Activated T-helper 1 cell treated with Interleukin-2 at 50 U/mL for 16 hours (primary cell): ENCODE measurements at places on chromosomes 5 and 9.

- DNase-seq, result no peak
Observed at GRCh38 chr9:109477258-109478050, 20.7 kb downstream of the PTPN3 start.

GRCh38 chr5:58998544-58998943, 415.7 kb downstream of the RAB3C start:
- no peak for DNase-seq

DNA sequence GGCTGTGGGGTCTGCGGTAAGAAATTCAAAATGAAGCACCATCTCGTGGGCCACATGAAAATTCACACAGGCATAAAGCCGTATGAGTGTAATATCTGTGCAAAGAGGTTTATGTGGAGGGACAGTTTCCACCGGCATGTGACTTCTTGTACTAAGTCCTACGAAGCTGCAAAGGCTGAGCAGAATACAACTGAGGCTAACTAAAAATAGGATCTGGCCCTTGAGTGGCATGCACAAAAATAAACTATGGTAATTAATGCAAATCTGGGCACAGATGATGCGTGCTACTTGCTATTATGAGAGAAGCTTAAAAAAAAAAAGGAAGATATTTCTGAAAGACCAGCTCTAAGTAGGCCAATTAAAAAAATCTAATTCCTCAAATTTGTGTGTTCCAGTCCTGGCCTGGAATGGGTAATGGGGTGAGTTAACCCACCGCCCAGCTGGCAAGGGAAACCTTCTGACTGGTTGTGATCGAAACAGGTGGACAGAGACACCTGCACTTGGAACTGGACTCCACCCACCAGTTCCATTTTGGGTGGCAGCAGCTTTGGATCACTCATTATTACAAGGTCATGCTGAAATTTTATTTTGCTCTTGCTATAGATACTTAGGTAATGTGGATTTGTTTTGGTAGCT, 26.6 kb upstream of the ZBTB34 start:
- DNase-seq, result no peak

GRCh38 chr5:158373608-158374395, 514.9 kb upstream of the CLINT1 start:
- DNase-seq, result no peak

DNA sequence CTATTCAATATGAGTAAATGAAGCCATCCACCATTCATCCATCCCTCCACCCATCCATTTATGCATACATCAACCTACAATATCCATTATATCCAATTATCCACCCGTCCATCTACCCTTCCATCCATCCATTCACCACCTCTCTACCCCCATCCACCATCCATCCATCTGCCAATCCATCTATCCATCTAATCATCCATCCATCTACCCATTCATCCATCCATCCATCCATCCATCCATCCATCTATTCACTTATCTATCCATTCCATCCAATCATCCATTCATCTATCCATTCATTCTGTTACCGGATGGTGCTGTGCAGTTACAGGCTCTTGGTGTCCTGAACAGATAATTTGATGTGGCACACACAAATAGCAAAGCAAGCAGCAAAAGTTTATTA, 10.7 kb downstream of the PAEP start:
- DNase-seq, result no peak

GRCh38 chr5:61416010-61416409, 84.0 kb downstream of the ZSWIM6 start:
- DNase-seq, result no peak

GRCh38 chr5:56851258-56851941, 36.1 kb downstream of the MAP3K1 start:
- DNase-seq, result no peak

DNA sequence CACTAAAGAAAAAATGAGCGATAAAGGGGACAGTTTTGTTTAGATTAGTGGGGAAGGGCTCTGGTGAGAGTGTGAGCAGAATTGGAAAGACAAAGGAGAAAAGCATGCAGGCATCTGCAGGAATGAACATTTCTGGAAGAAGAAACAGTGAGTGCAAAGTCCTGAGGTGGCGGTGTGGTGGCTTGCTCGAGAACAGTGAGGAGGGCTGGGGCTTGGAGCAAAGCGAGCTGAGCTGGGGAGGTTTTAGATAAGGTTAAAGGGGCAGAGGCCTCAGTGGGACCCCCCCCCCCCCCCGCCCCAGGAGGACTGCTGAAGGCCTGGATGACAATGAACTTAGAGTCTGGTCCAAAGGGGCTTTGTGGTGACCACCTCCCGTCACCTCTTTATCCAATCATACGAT, 202.7 kb upstream of the MVB12B start:
- DNase-seq, result no peak

DNA sequence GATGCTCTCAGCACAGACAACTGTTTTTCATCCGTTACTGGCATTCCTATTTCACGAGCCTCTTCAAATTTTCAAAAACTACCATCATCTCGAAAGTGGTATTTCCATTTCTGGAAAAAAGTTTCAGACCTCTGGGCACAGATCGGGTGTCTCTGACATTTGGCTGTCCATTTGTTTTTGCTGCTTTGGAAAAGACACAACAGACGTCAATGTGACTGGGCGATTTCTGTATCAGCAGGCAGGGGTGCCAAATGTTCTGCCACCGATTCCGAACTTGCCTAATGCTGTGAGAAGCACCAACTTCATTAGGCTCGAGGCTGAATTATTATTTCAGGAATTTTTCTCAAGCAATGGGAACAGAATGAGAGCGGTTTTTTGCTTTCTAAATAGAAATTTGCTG, 105.6 kb downstream of the ARSB start:
- DNase-seq, result no peak

- no peak for DNase-seq
Observed at GRCh38 chr9:37582548-37583157, 6.5 kb upstream of the FBXO10 start.

GRCh38 chr5:94945656-94946055, 327.2 kb downstream of the SLF1 start:
- DNase-seq, result no peak

DNA sequence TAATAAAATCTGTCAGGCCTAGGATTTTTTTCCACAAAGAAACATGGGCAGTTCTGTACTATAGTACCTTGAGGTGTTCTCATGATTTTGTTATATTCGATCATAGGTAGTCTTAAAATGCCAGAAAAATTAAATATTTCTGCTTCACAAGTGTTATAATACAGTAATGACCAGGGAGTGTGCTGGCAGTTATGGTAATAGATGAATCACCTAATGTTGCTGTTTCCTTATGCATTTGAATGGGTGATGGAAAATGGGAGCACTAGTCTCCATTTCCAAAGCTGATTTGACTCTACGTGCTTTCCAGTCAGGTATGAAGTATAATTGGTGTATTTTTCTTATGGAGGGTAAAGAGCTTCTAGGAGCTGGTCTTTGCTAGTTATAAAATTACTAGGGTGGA, 23.8 kb downstream of the OGN start:
- DNase-seq, result no peak

- no peak for DNase-seq
Observed at GRCh38 chr5:50745221-50745910, 78.9 kb downstream of the PARP8 start.

- no peak for DNase-seq
Observed at GRCh38 chr9:88697764-88698432, 162.9 kb downstream of the NXNL2 start.

GRCh38 chr5:108670591-108671289, 77.0 kb upstream of the FER start:
- no peak for DNase-seq

DNA sequence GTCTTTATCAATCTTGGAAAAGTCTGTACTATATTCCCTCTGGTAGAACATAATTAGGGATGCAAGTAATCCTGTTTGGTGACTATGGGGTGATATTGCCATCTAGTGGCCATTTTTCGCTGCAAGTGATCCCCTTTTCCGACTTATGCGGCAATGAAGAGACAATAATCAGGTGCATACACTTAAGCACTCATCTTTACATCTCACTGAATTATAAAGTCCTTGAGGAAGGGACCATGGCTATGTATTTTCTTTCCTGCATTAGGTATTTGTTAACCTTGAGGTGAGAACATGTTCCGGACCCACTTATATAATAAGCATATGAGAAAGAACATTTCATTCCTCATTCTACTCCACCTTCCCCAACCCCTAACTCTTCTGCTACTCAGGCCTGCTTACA, 19.6 kb upstream of the LIX1 start:
- DNase-seq, result no peak

DNA sequence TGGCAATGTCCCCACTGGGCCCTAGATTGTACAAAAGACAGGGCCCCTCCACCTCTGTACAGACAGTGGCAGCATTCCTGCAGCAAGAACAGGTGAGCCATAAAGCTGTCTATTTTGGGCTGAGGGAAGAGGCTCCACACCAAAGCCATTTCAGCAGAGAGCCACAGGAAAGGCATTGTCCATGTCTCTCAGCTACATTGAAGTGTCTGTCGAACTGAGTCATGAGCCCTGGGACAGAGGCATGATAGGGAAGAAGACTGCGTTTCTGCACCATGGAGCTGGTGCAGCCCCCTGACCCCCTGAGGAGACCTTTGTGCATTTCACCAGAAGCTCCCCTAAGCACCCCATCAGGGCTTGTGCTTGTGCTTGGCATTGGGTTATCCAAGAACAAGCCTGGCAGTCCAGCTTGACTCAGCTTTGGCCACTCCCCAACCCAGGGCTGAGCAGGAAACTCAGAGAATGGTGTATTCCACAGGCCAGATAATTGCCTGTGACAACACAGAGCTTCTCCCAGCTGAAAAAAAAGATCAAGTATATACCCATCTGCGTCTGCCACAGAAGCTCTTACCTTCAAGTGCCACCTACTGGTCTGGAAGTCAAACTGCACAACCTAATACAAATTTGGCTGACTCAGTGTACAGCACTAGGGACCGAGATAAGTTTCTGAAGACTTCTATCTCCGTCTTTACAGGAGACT, 5.9 kb upstream of the FRMD3 start:
- DNase-seq, result no peak

GRCh38 chr9:97545486-97545885, 44.0 kb downstream of the TMOD1 start:
- DNase-seq, result no peak

GRCh38 chr5:127744241-127744640, 41.0 kb downstream of the CCDC192 start:
- no peak for DNase-seq

DNA sequence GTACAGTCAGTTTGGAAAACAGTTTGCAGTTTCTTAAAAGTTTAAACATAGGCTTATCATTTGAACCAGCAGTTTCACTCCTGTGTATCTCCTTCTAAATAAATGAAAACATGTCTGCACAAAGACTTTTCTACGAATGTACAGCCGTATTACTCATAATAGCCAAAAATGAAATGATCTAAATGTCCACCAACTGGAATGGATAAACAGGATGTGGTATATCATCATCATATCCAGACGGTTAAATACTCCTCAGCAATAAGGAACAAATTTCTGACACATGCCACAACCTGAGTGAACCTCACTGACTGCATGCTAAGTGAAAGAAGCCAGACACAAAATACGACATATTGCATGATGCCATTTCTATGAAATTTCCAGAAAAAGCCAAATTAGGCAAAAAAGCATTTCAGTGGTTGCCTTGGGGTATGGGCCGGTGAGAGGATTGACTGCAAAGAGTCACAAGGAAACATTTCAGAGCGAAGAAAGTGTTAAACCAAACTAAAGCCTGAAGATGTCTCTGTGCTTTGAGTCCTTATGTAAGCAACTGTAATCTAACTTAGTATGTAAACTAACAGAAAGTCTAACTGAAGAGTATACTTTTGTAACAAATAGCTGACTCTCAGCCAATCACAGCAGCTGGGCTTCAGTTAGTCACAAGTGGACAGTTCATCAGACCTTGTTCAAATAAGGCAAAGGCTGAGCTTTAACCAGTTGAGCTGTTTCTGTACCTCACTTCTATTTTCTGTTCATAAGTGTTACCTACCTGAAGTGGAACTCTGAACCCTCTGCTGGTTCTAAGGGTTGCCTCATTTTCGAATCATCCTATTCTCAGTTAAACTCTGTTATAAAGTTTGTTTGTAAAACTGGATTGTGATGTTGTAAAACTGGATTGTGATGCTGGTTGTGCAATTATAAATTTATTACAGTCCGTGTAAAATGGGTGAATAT, 65.2 kb downstream of the TRIO start:
- no peak for DNase-seq

DNA sequence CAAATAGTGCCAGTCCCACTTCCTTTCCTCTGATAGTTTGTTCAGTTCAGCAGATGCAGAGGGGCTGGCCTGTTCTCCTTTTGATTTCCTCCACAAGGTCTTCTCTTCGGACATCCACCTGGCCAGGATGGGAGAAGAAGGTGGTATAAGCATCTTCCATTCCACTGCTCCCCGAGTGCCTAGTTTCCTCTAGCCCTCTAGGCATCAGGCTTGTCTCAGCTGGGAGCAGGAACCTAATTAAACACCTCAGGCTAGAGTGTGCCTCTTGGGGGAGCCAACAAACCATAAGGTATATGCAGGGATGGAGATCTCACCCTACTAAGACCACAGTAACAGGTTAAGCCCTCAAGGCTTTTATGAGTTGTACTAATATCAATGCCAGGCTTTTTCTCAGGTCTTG, 835 bp upstream of the DND1 start:
- no peak for DNase-seq

DNA sequence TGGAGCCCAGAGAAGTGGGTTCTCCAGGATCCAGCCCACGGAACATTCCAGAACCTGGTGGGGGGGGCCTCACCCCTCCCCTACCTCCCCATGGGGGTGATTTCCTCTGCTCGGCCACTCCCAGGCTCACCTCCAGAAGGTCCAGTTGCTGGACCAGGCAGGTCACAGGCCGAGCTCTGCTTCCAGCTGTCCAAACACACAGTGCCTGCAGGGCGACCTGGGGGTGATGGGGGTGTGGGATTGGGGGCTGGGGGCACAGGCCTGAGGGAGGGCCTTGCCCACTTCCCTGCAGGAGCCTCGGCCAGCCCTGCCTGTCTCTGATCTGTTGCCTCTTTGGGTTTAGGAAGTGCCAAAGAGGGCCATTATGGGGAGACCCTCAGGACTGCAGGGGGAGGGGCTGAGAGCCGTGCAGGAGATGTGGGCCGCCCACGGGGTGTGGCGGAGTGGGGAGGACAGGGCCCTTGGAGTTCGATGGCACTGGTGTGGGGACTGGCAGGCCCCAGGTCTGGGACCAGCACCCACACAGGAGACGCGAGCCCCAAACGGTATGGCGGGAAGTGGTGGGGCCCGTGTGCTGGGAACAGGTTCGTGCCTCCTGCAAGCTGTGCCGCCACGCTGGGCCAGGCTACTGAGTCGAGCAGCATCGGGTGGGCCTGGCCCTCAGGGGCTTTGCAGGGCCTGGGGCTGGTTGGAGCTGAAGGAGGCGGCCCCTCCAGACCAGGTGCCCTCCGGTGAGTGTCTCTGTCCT, 45.6 kb upstream of the EGFL7 start:
- no peak for DNase-seq

GRCh38 chr5:159224471-159224870, 15.1 kb upstream of the RNF145 start:
- no peak for DNase-seq
